ENCODE measurements at places on chromosomes 7 and 10. TPM values are rescaled to one million over a fixed set of nuclear protein-coding genes. Genes with fewer than 3 reads are reported as not detected.

GRCh38 chr10:60849217-60849616 is 70.9 kb downstream of the CDK1 start:
- no peak overlapping the region for H3K27ac ChIP-seq
- no peaks in the 10 kb centered on the region for H3K36me3 ChIP-seq
- no peak for DNase-seq
- H3K4me3 ChIP-seq = no peak overlapping the region
- H3K27me3 ChIP-seq = no peaks in the 10 kb centered on the region
- no peaks in the 10 kb centered on the region for H3K4me1 ChIP-seq

RGR gene
- not detected for total RNA-seq

GRCh38 chr7:131057015-131057793 is 270.5 kb upstream of the MKLN1 start:
- peaks cover 10% of the 10 kb centered on the region for H3K36me3 ChIP-seq
- DNase-seq = no peak
- H3K27ac ChIP-seq = peak overlapping the region; percentile 98
- peak overlapping the region; percentile 88 for H3K4me3 ChIP-seq
- H3K27me3 ChIP-seq = no peaks in the 10 kb centered on the region

NPFFR1 gene
- total RNA-seq = not detected

ANXA8 gene
- not detected for total RNA-seq

GRCh38 chr10:61835069-61835945 is 66.2 kb upstream of the ARID5B start:
- H3K27ac ChIP-seq = no peak overlapping the region
- H3K27me3 ChIP-seq = no peaks in the 10 kb centered on the region
- no peak for DNase-seq
- no peaks in the 10 kb centered on the region for H3K4me1 ChIP-seq
- no peaks in the 10 kb centered on the region for H3K36me3 ChIP-seq

- no peak for DNase-seq
- H3K27ac ChIP-seq = no peak overlapping the region
- H3K27me3 ChIP-seq = no peaks in the 10 kb centered on the region
Observed at GRCh38 chr7:15720849-15721471, 34.5 kb upstream of the MEOX2 start.

CLEC5A gene
- 0.31 TPM for total RNA-seq

ABCA13 gene
- not detected for total RNA-seq

DNA sequence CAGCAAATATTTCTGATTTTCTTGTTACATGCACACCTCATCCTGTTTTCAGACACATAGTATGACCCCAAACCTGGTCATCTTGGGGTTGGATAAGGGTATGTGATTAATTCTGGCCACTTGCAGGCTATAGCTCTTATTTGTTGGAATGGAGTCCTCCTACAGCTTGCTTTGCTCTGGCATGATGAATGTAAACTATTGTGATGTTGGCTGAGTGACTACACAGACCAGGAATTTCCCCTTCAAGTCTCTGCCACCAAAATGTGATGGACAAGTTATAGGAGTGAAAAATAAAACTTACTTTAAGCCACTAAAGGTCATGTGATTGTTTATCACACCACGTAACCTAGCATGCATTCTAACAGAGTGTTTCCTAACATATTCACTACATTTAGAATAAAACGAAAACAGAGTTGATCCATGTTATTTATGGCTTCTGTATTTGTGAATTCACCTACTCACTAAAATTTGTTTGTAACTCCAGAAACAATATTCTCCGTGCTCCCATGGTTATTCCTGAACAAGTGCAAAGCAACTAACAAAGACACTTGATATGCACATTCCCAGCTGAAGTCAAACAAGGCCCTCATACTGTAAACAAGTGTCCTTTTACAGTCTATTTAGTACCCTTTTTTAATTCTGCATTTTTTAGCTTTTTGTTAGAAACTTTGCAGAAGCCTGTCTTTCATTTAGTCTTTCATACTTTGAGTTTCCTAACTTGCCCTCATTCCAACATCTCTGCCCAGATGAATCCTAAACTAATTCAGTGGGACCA is 599.2 kb upstream of the PCDH15 start:
- no peak overlapping the region for H3K4me3 ChIP-seq
- no peaks in the 10 kb centered on the region for H3K36me3 ChIP-seq
- H3K27ac ChIP-seq = no peak overlapping the region

CRCP gene
- 32.9 TPM for total RNA-seq

DNA sequence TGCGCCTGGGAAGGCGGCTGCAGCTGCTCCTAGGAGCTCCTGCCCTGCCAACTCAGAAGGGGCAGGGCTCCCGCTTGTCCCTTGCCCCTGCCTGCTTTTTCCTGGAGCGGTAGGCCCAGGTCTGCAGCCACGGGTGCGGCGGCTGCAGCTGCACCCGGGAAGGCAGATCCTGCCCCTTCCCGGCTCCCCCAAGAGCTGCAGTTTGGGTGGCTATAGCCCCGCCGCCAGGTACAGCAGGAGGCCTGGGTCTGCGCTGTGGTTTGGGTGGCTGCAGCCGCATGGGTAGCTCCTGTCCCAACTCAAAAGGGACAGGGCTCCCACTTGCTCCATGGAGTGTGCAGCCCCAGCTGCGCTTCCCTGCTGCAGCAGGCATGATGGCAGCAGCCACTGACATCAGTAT is 6.5 kb upstream of the AUTS2 start:
- peaks cover 9% of the 10 kb centered on the region for H3K36me3 ChIP-seq
- no peak for DNase-seq
- no peak overlapping the region for H3K4me3 ChIP-seq
- peaks cover 2% of the 10 kb centered on the region for H3K4me1 ChIP-seq
- H3K27ac ChIP-seq = no peak overlapping the region

DNA sequence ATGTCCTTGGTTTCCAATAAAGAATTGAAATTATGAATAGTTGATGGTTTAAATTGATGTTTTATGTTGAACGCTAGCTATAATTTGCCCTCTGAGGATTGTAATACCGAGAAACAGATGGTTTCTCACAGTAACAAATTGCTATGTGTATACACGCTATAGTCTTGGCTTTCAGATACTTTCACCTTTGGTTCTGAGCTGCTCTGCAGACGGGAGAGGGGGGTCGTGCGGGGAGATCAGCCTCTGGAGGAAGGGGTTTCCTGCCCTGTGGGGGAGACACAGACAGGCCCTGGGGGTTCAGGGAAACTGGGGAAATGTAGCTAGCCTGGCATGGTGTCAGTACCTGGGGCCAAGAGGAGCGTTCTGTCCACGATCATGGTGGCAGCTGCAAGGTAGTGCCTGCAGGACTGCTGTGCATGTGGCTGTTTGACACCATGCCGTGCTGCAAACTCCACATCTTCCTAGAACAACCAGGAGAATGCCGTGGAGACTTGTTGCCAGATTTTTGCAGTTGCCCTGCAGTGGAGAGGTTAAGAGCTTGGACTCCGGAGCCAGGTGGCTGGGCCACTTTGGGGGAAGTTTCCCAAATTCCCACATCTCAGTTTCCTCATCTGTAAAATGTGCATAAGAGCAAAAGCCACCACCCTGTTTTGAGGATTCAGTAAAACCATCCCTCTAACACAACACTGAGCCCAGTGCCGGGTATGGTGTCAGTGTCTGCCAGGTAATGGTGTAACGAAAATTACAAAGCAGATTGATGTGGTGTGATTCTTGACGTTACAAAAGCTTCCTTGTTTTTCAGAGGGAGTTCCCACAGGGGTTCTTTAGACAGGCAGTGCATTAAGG is 167.9 kb downstream of the CUX1 start:
- DNase-seq = no peak
- no peaks in the 10 kb centered on the region for H3K27me3 ChIP-seq
- H3K36me3 ChIP-seq = no peaks in the 10 kb centered on the region
- no peak overlapping the region for H3K27ac ChIP-seq

DNA sequence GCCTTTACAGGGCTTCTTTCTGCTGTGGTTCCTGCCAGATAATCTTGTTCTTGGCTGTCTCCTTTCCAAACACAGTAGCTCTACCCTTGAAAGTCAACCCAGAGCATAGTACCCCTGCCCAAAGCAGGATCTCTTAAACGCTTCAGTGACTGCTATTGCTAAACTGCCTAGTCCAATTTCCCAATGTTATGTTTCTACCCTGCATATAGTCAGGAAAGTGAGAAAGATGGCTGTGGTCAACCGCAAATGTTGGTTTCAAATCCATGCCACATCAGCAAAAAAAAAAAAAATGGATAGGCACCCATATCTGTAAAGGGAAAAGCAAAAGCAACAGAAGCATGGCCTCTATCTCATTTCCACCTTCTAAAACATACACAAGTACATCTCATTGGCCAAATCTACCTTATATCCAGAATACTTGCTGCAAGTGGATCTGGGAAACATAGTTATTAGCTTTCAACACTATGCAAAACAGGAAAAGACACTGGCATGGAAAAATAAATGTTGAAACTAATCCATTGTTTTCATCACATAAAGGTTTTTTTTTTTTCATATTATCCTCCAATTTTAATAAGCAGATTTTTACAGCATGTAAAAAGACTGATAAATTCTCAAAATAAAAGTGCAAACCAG is 59.8 kb downstream of the DNAJC1 start:
- no peak overlapping the region for H3K4me3 ChIP-seq
- no peak overlapping the region for H3K27ac ChIP-seq
- peaks cover 4% of the 10 kb centered on the region for H3K4me1 ChIP-seq
- no peaks in the 10 kb centered on the region for H3K27me3 ChIP-seq
- H3K36me3 ChIP-seq = peaks cover 5% of the 10 kb centered on the region

- H3K27me3 ChIP-seq = no peaks in the 10 kb centered on the region
- H3K4me3 ChIP-seq = no peak overlapping the region
- no peak overlapping the region for H3K27ac ChIP-seq
- H3K4me1 ChIP-seq = peaks cover 7% of the 10 kb centered on the region
- peaks cover 5% of the 10 kb centered on the region for H3K36me3 ChIP-seq
- no peak for DNase-seq
Observed at GRCh38 chr7:105905910-105906568, 29.6 kb upstream of the ATXN7L1 start.

GRCh38 chr10:1375346-1376170 is 319.4 kb downstream of the WDR37 start:
- peaks cover 4% of the 10 kb centered on the region for H3K4me1 ChIP-seq
- no peak overlapping the region for H3K27ac ChIP-seq
- H3K4me3 ChIP-seq = no peak overlapping the region
- no peaks in the 10 kb centered on the region for H3K36me3 ChIP-seq

C10orf71 gene
- not detected for total RNA-seq

PAX4 gene
- total RNA-seq = not detected

- H3K4me3 ChIP-seq = no peak overlapping the region
- no peaks in the 10 kb centered on the region for H3K27me3 ChIP-seq
- no peaks in the 10 kb centered on the region for H3K36me3 ChIP-seq
Observed at GRCh38 chr10:71622154-71622526, 97.4 kb downstream of the C10orf105 start.

SORBS1 gene
- 0.94 TPM for total RNA-seq

SPDYE16 gene
- total RNA-seq = 0.69 TPM

DNA sequence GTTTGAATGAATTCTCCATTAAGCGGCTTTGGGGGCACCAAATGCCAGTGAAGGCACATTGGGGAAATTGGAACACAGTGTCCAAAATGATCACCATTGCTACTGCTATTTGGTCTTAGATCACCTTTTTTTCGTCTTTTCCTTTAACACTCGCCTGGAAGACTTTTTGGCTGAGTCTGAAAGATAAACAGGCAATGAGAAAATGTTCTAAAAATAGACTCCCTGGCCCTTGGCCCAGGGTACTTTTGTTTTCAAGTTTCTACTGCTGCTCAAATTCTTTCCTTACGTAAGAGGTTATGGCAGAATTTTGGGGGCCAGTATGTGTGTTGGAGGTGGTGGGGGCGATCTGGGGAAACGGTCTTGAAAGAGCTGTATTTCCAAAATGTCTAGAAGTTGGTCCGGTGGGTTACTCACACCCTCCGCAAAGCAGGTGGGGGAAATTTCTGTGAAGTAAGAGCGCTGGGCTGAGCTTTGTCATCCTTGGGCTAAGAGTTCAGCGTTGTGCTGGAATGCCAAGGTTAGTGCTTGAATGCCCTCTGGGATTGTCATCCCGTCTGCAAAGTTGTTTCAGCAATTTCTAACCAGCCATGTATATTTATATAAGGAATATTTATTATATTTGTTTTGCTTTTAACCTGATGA is 1.3 kb upstream of the ITPRIP start:
- H3K36me3 ChIP-seq = no peaks in the 10 kb centered on the region
- peak overlapping the region; percentile 89 for H3K4me3 ChIP-seq

GRCh38 chr10:76126607-76127527 is 695.4 kb downstream of the LRMDA start:
- no peak overlapping the region for H3K4me3 ChIP-seq
- DNase-seq = no peak
- H3K36me3 ChIP-seq = no peaks in the 10 kb centered on the region
- peaks cover 4% of the 10 kb centered on the region for H3K27me3 ChIP-seq
- no peak overlapping the region for H3K27ac ChIP-seq
- H3K4me1 ChIP-seq = no peaks in the 10 kb centered on the region

DNA sequence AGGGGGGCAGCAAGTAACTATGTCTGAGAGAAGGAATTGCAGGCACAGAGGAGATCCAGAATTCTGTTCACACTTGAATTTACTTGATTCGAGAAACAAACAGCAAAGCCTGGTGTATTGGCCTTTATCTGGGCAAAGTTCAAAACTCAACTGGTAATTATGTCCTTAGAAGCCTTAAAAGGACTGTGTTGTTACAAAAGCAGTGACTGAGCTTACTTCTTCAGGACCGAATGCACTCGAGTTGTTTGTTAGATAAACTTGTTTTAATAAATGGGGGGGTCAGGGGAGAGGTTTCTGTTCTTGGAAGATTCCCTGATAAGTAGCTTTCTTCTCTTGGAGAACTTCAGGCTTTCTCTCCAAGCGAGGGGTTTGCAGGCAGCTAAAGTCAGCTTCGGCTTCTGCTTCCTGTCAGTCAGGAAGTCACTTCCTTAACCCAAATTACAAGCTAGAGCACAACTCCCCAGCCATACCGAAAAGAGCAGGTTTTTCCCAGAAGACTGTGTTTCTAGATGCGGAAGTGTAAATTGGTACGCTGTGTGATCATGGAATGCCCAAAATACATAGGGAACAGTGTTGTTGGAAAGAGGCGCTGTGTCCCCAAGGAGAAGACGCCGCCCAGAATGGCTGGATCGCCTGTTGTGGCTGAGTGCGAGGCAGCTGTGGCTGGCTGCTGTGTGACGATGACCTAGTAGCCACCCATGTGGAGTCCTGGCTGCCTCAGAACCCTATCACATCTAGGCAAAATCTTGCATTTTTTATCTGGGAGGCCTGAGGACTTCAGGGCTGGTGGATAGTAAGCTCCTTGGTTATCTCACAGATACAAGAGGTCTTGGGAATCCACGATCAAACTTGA is 110.4 kb downstream of the TCF7L2 start:
- no peaks in the 10 kb centered on the region for H3K36me3 ChIP-seq
- no peak overlapping the region for H3K4me3 ChIP-seq
- H3K27ac ChIP-seq = no peak overlapping the region
- H3K27me3 ChIP-seq = no peaks in the 10 kb centered on the region

DNA sequence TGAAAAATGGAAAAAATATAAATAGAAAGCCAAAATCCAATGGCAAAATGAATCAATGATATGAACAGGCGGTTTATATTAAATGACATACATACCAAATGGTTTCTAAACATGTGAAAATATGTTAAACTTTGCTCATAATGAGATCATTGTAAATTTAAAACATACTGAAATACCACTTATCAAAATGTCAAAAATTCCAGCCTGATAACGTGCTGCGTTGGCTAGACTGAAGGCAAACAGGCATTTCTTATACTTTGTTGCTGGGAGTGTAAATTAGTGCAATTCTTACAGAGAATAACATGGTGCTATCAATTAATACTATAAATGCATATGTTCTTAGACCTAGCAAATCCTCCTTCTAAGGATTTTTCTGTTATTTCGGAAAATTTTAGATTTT is 225.8 kb upstream of the FAM3C start:
- H3K27me3 ChIP-seq = no peaks in the 10 kb centered on the region
- no peaks in the 10 kb centered on the region for H3K4me1 ChIP-seq
- H3K36me3 ChIP-seq = no peaks in the 10 kb centered on the region
- DNase-seq = no peak
- no peak overlapping the region for H3K4me3 ChIP-seq

HABP2 gene
- not detected for total RNA-seq

GRCh38 chr7:122316467-122317388 is 12.2 kb upstream of the FEZF1 start:
- no peak for DNase-seq
- H3K27me3 ChIP-seq = peaks cover 51% of the 10 kb centered on the region
- peaks cover 3% of the 10 kb centered on the region for H3K4me1 ChIP-seq
- no peaks in the 10 kb centered on the region for H3K36me3 ChIP-seq
- no peak overlapping the region for H3K27ac ChIP-seq
